ENCODE measurements at places on chromosomes 16 and 17. TPM values are rescaled to one million over a fixed set of nuclear protein-coding genes. Genes with fewer than 3 reads are reported as not detected.

GRCh38 chr16:68548947-68549346 is 9.9 kb downstream of the ZFP90 start:
- H3K36me3 ChIP-seq, result peaks cover 20% of the 10 kb centered on the region
- H3K4me3 ChIP-seq, result no peak overlapping the region
- H3K27ac ChIP-seq, result no peak overlapping the region

GRCh38 chr17:58493506-58493905 is 5.3 kb upstream of the HSF5 start:
- peaks cover 43% of the 10 kb centered on the region for H3K36me3 ChIP-seq
- no peak overlapping the region for H3K4me3 ChIP-seq
- DNase-seq, result no peak
- no peaks in the 10 kb centered on the region for H3K4me1 ChIP-seq

DNA sequence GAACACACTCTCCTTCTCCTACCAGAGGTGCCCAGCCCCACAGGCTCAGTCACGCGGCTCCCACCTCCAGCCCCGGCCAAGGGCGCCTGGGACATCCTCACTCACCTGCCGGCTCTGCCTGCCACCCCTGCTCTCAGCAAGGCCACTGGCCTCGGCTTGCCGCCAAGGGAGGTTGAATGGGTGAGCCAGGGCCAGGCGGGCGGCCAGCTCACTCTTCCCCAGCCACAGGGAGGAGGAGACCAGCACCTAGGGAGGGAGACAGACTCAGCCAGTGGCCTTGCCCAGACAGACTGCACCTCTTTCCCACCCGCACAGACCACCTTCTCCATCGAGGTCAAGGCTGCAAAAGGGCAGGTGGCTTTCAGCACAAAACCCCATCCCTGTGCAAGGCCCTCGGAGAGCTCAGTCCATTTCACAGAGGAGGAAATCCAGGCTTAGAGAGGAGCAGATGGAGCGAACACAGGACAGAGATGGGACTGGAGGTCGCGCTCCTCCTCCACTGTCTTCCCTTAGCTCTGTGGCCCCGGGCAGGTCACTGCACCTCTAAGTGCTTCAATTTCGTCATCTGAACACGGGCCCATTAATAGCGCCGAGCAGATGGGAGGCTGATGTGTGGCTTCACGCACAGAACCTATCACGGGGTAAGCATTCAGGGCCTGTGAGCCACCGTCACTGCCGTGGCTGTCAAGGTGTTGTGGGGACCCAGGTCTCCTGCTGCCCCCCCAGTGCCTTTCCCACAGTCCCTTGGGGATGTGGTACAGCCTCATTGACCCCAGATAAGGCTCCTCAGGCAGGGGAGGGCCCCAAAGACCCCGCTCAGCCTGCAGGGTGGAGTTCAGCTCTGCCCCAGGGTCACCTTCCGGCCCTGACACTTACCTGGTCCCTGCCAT is 56.1 kb downstream of the RMI2 start:
- no peaks in the 10 kb centered on the region for H3K4me1 ChIP-seq
- H3K4me3 ChIP-seq, result no peak overlapping the region
- H3K27ac ChIP-seq, result no peak overlapping the region
- no peak for DNase-seq
- peaks cover 3% of the 10 kb centered on the region for H3K27me3 ChIP-seq
- H3K36me3 ChIP-seq, result no peaks in the 10 kb centered on the region

GRCh38 chr16:75854152-75854551 is 127.9 kb upstream of the CPHXL start:
- DNase-seq, result no peak
- no peak overlapping the region for H3K27ac ChIP-seq
- H3K27me3 ChIP-seq, result no peaks in the 10 kb centered on the region
- no peaks in the 10 kb centered on the region for H3K4me1 ChIP-seq
- no peak overlapping the region for H3K4me3 ChIP-seq

DNA sequence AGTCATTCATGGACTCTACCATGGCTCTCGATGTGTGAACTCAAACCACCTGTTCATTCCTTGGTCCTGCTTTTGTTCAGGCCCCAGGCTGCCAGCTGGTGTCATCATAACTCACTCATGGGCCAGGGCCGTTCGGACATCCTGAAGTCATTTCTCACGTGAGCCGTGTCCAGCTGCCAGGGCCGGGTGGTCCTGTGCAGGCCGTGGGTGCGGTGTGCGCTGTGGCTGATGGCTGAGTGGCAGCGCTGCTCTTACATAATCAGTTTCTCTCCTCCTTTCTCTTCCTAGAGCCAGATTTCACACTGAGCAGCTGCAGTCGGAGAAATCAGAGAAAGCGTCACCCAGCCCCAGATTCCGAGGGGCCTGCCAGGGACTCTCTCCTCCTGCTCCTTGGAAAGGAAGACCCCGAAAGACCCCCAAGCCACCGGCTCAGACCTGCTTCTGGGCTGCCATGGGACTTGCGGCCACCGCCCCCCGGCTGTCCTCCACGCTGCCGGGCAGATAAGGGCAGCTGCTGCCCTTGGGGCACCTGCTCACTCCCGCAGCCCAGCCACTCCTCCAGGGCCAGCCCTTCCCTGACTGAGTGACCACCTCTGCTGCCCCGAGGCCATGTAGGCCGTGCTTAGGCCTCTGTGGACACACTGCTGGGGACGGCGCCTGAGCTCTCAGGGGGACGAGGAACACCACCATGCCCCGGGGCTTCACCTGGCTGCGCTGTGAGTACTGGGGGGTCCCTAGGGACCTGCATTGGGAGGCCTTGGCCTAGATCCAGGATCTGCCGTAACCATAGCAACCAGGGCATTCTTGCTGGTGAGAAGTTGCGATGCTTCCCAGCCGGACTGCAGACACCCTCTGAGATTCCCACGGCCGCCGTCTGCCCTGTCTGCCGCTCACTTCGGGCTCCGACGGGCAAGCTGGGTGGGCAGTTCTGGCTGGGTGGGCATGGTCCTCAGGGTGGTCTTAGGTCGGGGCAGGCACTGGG is at the start of gene IL34:
TSS of gene IL34 (plus strand) at position 300 of the 982 bp plus-strand sequence. CDS start at position 689, 389 bp downstream.
- H3K4me1 ChIP-seq, result peaks cover 13% of the 10 kb centered on the region
- no peaks in the 10 kb centered on the region for H3K36me3 ChIP-seq
- H3K4me3 ChIP-seq, result no peak within 1 kb of the TSS

Gene P2RX1
- total RNA-seq, result not detected

- DNase-seq, result no peak
- no peak overlapping the region for H3K4me3 ChIP-seq
- H3K27me3 ChIP-seq, result peaks cover 5% of the 10 kb centered on the region
- H3K4me1 ChIP-seq, result no peaks in the 10 kb centered on the region
Observed at GRCh38 chr17:8021565-8022359, 17.1 kb upstream of the ALOX15B start.

Gene TNK1
- 1.6 TPM for total RNA-seq

Gene CDH8
- 13.2 TPM for total RNA-seq

Gene ZSCAN10
- total RNA-seq, result 0.22 TPM

DNA sequence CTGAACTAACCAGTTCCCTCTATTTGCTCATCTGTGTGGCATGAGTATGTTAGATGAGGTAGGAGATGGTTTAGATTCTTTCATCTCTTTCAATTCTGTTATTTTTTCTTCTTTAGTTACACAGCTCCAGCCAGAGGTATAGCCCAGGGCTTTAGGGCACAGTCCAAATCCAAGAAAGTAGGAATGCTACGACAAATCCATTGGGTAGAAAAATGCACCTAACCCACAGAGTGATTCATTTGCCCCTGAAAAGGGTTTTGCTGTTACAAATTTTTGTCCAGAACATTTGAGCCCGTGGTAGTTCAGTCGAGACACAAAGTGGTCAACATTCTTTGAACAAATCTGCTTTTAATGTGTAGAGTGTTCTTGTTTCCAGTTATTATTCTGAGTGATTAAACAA is 250.7 kb downstream of the HS3ST3A1 start:
- peaks cover 31% of the 10 kb centered on the region for H3K4me1 ChIP-seq
- H3K27ac ChIP-seq, result peak overlapping the region; percentile 72
- no peaks in the 10 kb centered on the region for H3K36me3 ChIP-seq
- no peaks in the 10 kb centered on the region for H3K27me3 ChIP-seq
- peak; percentile 94 for DNase-seq

GRCh38 chr16:65725156-65725845 is 603.4 kb upstream of the CDH11 start:
- peaks cover 22% of the 10 kb centered on the region for H3K4me1 ChIP-seq
- peak overlapping the region; percentile 64 for H3K27ac ChIP-seq
- DNase-seq, result peak; percentile 92
- H3K36me3 ChIP-seq, result no peaks in the 10 kb centered on the region

Gene CNTD1
- total RNA-seq, result not detected

GRCh38 chr16:26672206-26672605 is 394.5 kb upstream of the C16orf82 start:
- no peaks in the 10 kb centered on the region for H3K4me1 ChIP-seq
- no peak overlapping the region for H3K4me3 ChIP-seq
- no peaks in the 10 kb centered on the region for H3K27me3 ChIP-seq
- no peaks in the 10 kb centered on the region for H3K36me3 ChIP-seq
- no peak for DNase-seq

Gene TP53TG3B
- not detected for total RNA-seq

Gene CACNG5
- total RNA-seq, result not detected

DNA sequence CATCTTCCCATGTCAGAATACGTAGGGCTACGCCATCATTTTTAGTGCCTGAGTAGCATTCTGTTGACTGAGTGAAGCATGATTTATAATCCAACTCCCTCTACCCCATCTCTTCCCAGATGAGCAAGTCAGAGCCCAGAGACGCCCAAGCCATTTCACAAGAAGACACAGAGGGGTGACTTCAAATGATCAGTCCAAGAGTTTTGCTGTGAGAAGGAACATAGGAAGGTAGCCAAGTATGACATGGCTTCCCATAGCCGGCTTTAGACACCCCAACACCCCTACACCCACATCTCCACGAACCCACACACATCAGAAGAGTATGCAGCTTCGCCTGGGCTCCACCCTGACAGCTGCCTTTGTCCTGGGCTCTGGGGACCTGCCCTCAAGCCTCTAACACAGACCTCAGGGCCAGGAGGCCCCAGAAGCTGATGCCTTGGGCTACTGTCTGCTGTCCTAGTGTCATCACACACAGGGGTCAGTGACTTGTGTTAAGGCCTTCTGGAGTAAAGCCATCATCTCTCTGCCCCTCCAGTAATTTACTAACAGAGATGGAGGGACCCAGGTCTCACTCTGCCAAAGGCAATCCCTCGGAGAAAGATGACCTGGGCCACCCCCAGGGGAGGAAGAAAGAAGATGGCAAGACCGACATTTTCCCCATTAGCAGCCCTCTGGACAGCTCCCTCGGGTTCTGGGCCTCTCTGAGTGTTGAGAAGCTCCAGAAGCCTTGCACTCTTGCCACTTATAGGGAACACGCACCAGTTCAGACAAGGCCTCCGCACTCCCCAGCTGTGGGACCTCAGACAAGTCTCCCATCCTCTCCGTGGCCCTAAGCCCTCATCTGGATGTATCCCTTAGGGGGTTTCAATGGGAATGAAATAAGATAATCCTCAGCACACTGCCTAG is 38.7 kb upstream of the MRPS23 start:
- H3K27me3 ChIP-seq, result no peaks in the 10 kb centered on the region
- H3K4me3 ChIP-seq, result no peak overlapping the region
- no peak for DNase-seq

DNA sequence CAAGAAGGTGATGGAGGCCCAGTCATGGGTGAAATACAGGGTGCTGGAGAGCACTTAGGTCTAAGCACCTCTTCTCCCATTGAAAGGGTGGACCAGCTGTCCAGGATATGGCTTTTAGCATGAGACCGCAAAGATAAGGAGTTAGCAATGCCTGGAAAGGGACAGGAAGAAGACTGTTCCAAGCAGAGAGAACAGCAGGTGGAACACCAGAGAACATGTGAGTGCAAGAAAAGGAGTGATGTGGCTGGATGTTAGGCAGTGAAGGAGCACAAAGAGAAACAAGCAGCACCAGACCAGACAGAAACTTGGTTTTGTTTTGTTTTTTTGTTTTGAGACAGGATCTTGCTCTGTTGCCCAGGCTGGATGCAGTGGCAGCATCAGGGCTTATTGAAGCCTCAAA is 45.4 kb upstream of the CCL1 start:
- H3K27me3 ChIP-seq, result no peaks in the 10 kb centered on the region
- no peak overlapping the region for H3K4me3 ChIP-seq
- no peak overlapping the region for H3K27ac ChIP-seq
- H3K4me1 ChIP-seq, result no peaks in the 10 kb centered on the region

Gene ENKD1
- 8.5 TPM for total RNA-seq

DNA sequence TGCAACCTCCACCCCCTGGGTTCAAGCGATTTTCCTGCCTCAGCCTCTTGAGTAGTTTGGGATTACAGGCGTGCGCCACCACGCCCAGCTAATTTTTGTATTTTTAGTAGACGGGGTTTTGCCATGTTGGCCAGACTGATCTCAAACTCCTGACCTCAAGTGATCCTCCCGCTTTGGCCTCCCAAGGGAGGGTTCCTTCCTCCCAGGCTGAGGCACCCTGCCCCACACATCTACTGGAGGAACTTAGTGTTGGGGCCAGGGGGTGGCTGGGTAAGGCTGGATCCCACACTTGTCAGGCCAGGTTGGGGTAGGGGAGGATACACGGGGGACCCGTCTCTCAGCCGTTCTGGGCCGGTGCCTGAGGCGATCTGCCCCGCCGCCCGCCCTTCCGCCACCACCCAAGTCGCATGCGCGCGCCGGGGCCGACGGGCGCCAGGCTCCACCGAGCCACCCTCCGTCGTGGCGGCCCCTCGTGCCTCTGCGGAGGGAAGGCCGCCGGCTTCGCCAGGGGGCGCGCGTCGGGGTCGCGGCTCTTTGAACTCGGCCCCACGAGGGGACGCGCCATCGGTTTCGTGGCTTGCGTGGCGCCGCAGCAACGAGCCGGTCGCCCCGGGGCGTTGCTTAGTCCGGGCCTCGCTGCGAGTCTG is 15.9 kb downstream of the GRB7 start:
- no peak for DNase-seq
- H3K27me3 ChIP-seq, result no peaks in the 10 kb centered on the region
- H3K4me3 ChIP-seq, result peak overlapping the region; percentile 62
- peaks cover 19% of the 10 kb centered on the region for H3K4me1 ChIP-seq
- no peaks in the 10 kb centered on the region for H3K36me3 ChIP-seq

DNA sequence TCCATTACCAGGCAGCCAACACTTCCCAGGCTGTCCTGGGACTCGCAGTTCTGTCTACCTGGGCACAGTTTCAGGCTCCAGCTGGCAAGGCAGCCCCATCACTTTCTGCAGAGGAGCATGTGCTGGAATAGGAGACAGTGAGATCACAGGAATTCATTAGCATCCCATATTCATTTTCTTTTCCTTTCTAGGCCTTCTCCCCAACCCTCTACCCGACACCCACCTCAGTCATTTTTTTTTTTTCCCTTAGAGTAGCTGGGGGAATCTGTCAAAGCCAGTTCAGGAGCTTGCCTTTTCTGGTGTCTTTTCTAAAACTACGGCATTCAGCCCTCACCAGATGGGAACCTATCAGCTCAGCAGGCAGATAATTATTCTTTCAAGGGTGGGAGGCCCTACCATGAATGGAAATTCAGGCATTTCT is 42.4 kb upstream of the FBXO47 start:
- H3K4me1 ChIP-seq, result peaks cover 4% of the 10 kb centered on the region
- peaks cover 3% of the 10 kb centered on the region for H3K27me3 ChIP-seq
- no peak overlapping the region for H3K4me3 ChIP-seq
- no peak for DNase-seq
- H3K36me3 ChIP-seq, result no peaks in the 10 kb centered on the region
- H3K27ac ChIP-seq, result no peak overlapping the region

DNA sequence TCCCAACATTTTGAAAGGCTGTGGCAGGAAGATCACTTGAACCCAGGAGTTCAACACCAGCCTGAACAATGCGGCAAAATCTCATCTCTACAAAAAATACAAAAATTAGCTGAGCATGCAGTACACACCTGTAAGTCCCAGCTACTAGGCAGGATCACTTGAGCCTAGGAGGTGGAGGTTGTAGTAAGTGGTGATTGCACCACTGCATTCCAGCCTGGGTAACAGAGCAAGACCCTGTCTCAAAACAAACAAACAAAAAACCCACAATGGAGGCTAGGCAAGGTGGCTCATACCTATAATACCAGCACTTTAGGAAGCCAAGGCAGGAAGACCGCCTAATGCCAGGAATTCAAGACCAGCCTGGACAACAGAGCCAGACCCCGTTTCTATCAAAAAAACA is 12.0 kb downstream of the APPBP2 start:
- H3K27ac ChIP-seq, result no peak overlapping the region
- no peak overlapping the region for H3K4me3 ChIP-seq
- no peaks in the 10 kb centered on the region for H3K27me3 ChIP-seq
- DNase-seq, result no peak
- H3K36me3 ChIP-seq, result peaks cover 11% of the 10 kb centered on the region
- H3K4me1 ChIP-seq, result no peaks in the 10 kb centered on the region

Measured in astrocyte (in vitro differentiated cells and primary cell).